Memory B cell (primary cell): ENCODE measurements at places on chromosomes 6 and 20.

- DNase-seq: no peak
Observed at GRCh38 chr6:155237613-155238012, 26.2 kb upstream of the CLDN20 start.

DNA sequence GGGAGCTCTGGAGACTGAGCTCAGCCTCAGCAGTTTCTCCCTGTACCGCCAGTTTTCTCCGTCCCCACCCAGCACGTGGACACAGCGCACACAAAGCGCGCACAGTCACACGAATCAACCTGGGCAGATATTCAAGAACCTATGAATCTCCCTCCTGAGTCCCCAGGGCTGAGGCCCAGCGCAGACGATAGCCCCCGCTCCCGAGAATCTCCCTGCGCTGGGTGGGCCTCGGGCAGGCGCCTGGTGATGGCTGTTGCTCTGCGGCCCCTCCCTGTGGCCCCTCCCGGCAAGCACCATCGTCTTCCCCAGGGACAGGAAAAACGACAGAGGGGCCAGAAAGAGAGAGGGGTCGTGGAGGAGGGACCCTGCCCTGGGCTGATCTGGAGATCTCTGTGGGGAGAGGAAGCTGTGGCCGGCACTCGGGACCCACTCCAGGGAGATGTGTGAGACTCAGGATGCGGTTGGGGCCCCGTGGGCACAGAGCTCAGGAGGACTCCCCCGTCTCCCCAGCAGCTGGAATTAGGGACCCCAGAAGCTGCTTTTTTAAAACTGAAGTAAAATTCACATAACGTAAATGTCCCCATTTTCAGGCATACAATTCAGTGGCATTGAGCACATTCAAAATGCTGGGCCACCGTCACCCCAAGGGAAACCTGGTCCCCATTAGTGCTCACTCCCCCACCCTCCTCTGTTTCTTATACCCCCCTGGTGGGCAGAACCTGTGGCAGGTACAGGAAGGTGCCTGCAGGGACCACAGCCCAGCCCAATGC is 330.8 kb downstream of the TAF4 start:
- no peak for DNase-seq

- no peak for DNase-seq
Observed at GRCh38 chr6:10736731-10737130, 10.9 kb upstream of the TMEM14B start.

DNA sequence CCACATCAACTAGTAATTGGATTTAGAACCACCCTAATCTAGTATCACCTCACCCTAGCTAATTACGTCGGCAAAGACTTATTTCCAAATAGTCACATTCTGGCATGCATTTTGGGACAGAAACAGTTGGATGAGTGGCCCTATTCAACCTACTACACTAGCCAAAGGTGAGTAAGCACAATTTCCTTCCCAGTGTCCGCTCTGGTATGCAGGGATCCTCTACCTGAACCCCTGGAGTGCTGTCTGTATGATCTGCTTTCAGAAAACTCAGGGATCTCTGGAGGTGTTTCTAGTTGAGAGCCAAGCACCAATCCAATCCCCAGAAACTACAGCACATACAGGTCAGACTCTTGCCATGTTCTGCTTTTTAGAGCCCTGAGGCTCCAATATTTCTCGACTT is 717.4 kb upstream of the MANEA start:
- no peak for DNase-seq

- DNase-seq: peak; percentile 71
Observed at GRCh38 chr6:1396952-1397868, 7.8 kb downstream of the FOXF2 start.

GRCh38 chr6:1188199-1188598 is 123.7 kb upstream of the FOXQ1 start:
- DNase-seq: no peak

- DNase-seq: no peak
Observed at GRCh38 chr6:135286962-135287538, 105.9 kb downstream of the MYB start.

GRCh38 chr20:40160097-40160550 is 528.9 kb downstream of the MAFB start:
- DNase-seq: peak; percentile 16

GRCh38 chr20:37308086-37309050 is 18.9 kb downstream of the MANBAL start:
- DNase-seq: no peak

GRCh38 chr6:18746727-18747126 is 359.6 kb downstream of the RNF144B start:
- DNase-seq: no peak

GRCh38 chr20:51697096-51697826 is 70.9 kb downstream of the ATP9A start:
- no peak for DNase-seq

GRCh38 chr6:70842541-70842940 is 114.3 kb downstream of the B3GAT2 start:
- no peak for DNase-seq

DNA sequence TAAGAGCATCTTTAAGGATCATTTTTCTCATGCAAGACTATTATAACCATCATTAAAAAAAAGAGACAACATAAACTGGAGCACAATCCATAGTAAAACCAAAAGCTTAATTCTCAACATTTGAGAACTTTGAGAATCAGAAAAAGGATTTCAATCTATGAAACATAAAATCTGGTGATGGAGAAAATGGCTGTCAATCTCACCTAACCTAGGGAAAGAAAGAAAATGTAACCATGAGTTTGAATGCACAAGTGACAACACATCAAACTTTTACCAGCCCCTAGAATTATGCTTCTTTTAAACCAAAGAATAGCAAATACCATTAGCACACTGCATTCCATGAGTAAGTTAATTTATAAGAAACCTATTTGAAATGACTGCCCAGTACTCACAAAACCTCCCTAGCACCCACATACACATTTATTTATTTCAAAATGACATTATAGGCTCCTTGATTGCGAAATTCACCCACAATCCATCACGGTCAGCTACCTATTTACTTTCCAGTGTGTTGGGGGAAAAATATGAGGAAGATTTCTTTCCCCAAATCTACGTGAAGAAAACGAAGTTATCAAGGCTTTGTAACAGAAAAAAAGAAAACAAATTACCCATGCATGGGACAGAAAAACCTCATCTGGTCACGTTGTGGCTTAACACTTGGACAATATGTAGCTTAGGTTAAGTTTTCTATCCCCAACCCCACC is 828 bp downstream of the ASCC3 start:
- DNase-seq: no peak

DNA sequence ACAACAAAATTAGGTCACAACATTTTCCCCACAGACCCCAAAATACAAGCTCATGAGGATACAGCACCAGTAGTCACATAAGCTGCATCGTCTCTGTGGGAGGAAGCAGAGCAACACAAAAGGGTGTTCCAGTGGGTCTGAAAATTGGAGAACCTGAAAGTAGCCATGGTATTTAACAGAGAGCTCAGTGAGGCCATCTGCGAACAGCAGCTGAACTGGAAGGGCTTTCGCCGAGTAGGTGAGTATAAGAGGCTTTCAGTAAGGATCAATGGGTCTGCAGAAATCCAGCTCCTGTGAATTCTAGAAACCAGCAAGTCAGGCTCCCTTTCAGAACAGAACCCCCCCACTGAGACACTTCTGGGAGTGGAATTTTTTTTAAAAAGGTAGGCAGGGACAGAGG is 120.0 kb upstream of the RREB1 start:
- no peak for DNase-seq

DNA sequence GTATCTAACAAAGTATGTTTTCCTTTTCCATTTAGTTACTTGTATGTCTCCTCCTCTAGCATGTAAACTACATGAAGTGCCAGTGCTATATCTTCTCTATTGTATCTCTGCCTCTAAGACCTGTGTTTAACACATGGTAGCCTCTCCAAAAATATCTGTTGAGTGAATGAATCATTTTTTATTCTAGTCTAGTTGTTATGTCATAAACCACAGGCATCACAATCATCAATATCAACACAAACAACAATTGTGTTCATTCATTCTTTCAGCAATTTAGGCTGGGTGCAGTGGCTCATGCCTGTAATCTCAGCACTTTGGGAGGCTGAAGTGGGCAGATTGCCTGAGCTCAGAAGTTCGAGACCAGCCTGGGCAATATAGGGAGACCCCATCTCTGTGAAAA is 111.6 kb upstream of the EYA4 start:
- DNase-seq: no peak

DNA sequence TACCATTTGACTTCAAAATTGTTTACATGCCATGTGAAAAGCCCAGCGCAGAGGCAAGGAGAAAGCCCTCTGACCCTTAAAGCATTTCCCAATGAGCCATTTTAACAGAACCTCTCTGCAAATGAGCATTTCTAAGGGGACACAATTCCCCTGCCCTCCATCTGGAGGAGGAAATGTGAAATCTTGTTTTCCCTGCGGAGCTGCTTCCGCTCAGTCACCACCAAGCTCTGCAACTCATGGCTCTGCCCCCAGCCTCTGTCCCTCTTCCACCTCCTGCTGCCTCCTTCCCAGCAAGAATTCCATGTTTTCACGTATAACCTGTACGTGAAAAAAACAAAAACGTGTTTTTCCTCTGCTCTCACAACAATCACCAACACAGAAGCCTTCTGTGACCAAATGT is 12.3 kb downstream of the RIN2 start:
- no peak for DNase-seq

DNA sequence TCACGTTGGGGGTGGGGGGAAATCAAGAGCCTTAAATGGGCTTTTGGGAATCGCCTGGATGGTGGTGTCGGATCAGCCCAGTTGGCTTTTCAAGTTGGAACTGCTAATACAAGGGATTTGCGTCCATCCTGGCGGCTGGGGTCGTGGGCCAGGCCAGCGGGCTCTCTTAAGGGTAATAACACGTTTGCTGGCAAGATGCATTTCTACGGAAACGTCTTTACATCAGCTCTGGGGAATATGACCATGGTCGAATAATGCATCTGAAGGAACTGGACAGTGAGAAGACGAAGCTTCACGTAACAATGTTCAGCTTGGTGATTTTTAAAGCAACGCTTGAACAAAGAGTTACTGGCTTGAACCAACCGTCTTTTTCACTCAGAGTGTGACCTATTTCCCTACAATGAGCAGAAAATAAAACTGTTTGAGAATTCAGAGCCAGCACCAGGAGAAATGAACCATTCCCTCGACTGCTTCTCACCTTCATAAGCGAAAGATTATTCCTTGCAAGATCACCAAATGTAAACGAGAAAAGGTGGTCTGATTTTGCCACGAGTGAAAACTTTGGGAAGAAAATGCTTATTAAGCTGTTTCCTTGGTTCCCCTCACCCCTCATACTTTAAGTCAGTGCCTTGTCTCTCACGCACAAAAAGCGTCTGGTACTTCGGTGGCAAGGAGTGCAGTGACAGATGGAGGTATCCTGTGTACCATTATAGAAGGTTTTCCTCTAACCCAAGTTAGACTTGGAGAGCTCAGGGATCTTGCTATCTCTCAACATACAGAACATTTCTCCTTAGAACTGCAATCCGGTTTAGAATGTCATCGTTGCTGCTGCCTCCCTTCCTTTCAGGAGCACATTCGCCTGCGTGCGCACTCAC is 1.4 kb upstream of the MARCKS start:
- peak; percentile 28 for DNase-seq

DNA sequence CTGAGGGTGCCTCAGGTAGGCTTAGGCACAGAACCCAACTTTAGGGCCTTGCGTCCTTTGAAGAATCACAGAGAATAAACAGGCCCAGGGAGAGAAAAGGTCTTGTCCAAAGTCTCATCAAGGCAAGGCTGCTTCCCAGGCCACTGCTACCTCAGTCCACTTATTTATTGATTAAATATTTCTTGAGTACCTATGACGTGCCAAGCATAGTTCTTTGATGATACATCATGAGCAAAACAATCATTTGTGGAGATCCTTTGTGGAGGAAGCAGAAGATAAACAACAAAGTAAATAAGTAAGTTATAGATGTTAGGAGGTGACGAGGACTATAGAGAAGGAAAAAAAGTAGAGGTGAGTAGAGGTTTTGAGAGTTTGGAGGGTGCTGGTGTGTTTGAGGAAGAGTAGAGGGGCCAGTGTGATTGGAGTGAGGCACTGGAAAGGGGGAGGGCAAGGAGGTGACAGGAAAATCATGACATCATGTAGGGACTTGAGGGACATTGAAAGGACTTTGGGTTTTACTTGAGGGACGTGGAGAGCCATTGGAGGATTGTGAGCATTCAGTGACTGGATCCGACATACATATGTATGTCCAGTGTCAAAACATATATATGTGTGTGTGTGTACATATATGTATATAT is 14.1 kb upstream of the CHMP4B start:
- no peak for DNase-seq

DNA sequence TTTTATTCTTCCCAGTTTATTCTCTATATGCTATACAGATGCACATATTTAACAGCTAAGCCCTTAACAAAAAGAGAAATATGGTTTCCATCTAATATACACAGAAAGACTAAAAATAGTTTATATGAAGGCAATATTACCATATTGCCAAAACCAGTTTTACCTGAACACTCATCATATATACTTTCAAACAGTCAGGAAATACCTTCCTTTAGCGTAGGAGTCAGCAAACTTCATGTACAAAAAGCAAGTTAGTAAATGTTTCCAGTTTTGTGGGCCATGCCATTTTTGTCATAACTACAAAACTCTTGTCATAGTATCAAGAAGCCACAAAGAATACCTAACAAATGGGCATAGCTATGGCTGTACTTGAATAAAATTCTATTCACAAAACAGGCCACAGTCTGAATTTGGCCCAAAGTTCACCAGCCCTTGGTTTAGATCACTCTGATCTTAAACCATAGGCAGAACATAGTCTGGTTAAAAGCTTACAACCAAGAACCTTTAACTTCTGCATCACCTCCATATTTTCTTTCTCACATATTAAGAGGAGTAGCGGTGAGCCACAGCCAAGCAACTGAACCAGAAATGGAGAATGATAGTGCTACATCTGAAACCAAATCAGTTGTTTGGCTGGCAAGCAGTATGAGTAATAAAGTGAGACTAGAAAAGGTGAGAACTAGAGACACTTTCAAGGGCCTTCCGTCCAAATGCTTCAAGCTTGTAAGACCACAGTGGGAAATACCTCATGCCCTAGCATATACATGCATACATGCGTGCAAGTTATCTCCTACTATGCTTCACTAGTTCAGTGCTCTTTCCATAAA is 116.6 kb downstream of the PTPRK start:
- DNase-seq: no peak

DNA sequence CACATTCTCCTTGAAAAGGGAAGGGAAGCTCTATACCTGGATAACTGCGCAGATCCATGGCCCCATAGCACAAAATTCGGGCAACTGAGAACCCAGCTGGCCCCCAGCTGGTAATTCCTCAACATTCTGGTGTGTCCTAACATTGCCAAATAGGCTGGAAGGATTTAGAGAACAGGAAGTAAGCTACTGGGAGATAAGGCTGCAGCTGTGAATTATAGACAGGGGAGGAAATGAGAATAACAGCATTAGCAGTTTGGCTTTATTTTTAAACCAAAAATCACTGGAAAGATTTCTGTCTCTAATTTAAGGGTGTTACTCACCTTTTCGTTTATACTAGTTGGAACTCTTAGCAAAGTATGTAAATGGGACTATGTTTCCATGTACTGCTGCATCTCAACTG is 97.2 kb downstream of the TULP4 start:
- DNase-seq: no peak

- no peak for DNase-seq
Observed at GRCh38 chr20:64072498-64073063, 6.7 kb downstream of the RGS19 start.

- no peak for DNase-seq
Observed at GRCh38 chr6:31948306-31948705, 2.4 kb downstream of the CFB start.
